ENCODE measurements at places on chromosomes 5 and 9. TPM values are rescaled to one million over a fixed set of nuclear protein-coding genes. Genes with fewer than 3 reads are reported as not detected.

The IL4 gene
- not detected for total RNA-seq

The SLCO6A1 gene
- total RNA-seq: not detected

The GMCL2 gene
- not detected for total RNA-seq

The OR1Q1 gene
- total RNA-seq: not detected

The SGCD gene
- under 0.01 TPM for total RNA-seq

The PLPPR1 gene
- total RNA-seq: not detected

The CARD9 gene
- total RNA-seq: 4.7 TPM

The SPATA31D4 gene
- not detected for total RNA-seq
